ENCODE measurements at places on chromosomes 12 and 14.

DNA sequence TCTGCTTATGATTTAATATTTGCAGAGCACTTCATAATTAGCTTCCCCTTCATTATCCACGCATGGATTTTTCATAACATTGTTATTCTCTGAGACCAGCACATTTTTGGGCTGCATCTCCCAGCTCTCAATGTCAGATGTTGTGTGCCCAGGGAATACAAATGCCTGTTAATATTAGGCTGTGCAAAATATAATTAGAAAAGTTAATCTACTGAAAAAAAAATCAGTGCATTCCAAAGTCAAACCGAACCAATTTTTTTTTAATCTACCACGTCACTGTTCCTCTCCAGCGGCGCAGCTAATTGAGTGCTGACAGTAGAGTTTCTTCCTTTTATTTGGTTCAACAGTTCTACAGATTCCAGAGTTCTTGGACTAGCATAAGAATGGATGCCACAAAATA lies 191.0 kb upstream of the RGS6 start:
- no peak for DNase-seq

DNA sequence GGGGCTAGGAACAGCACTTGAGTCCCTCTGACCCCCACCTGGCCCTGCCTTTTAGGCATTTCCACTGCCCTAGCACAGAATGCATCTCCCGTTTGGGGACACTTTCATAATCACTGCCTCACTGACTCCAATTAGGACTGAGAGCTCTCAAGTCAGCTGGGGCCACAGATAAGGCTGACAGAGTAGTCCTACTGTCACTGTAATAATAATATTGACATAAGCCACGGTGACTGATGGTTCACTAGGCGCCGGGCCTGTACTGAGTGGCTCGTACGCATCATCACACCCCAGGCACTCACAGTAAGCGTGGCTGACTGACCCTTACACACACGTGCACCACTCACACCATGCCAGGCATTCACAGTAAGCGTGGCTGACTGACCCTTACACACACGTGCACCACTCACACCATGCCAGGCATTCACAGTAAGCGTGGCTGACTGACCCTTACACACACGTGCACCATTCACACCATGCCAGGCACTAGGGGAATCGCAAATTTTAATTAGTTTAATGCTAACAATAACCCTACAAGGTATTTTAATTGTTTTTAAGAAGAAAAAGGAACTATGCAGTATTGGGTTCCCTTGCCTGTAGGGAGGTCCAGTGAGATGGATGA lies 87.7 kb downstream of the CHGA start:
- no peak for DNase-seq

- DNase-seq: no peak
These were observed 6.8 kb downstream of the SIX1 start for GRCh38 chr14:60642270-60643140.

DNA sequence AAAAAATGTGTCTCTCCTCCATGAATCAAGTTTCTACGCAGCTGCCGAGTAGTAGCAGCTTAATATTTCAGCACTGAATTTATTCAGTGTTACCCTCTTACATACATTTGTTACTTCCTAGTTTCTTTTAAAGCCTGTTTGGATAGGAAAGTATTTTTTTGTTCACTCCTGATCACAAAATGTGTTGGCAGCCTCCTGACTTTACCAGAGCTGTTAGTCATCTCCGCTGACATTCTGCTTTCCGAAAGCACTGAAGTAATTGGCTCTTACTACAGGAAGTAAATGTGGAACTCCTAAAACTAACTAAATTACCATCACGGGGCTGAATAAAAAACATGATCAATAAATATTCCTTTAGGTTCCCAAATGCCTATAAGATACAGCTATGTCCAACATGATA lies 225.5 kb downstream of the EPS8 start:
- DNase-seq: peak; percentile 12

DNA sequence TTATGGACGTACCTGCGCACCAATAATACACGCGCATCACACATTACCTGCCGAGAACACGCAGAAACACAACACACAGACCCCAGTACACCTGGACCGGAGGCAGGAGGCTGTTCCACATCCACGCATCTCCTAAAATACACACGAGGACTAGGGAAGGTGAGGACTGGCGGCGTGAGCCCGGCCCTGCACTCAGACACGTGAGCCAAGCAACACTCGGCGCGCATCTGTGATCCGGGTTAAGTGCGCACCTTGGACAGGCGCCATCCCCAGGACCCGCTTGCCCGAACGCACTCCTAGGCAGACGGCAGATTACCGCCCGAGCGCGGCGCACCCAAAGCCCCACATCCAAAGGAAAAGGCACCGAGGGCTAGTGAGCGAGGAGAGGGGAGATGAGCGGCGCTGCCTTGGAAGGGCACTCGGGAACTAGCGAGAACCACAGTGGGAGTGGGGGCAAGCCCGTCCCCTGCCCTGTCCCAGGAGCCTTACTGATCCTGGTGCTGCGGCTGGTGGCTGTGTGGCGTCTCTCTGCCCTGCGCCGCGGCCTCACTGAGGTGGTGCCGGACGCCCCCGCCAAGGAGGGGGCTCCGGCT lies 417 bp downstream of the GLS2 start:
- DNase-seq: no peak

DNA sequence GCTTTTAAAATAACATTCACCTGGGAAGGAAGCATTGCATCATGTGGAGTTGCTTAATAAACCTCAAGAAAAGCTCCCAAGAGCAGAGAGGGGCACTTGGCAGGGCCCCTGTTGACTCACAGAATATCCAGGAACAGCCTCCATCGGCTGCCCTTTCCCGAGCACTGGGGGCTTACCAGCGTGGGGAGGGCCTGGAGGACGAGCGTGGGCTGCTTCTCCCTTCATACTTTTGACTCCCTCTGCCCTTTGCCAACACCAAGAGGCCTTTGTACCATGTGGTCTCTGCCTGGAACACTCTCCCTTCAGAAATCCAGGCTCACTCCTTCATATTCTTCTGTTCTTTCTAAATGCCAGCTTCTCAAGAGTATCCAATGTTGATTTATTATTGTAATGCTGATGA lies 492.1 kb upstream of the TMEM132C start:
- DNase-seq: no peak

DNA sequence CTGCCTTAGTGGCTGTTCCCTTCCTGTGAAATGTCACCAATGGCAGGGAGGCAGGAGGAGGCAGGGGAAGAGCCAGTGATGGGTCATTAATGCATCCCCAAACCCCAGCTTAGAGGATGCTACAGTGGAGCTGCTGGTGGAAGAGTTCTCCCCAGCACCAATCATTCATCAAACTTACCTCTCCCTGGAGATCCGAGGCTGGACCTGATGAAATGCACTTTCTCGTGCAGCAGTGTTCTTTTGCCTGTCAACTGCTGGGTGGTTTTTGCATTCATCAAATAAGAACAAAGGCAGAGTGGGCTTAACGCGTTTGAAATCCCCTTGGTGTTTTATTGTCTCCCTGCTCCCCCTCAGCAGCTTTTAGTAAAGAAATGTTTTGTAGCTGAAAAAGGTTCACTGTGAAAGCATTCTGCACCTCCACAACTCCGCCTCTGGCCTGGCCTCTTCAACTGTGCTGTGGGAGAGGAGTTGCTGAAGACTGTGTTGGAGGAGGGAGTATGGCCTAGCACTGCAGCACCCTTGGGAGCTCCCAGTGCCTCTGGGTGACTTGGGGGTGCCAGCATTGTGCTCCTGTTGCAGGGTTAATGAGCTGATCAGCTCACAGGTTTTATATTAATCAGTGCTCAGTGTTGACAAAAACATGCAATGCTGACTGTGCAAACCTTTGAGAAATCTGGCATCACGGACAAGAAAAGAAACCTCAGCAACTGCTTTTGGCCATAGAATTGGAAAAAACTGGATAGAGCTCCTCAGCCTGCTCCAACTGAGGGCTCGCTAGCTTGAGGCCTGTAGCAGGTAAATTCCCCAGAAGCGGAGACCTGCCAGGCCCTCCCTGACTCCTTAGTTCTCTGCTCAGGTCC lies 14.4 kb downstream of the TSPAN9 start:
- no peak for DNase-seq

- DNase-seq: no peak
These were observed 59.0 kb downstream of the FAR2 start for GRCh38 chr12:29208060-29208459.

- no peak for DNase-seq
These were observed 139.2 kb downstream of the RBM19 start for GRCh38 chr12:113826805-113827538.

- DNase-seq: no peak
These were observed 181.1 kb downstream of the ASCL1 start for GRCh38 chr12:103138538-103138937.

DNA sequence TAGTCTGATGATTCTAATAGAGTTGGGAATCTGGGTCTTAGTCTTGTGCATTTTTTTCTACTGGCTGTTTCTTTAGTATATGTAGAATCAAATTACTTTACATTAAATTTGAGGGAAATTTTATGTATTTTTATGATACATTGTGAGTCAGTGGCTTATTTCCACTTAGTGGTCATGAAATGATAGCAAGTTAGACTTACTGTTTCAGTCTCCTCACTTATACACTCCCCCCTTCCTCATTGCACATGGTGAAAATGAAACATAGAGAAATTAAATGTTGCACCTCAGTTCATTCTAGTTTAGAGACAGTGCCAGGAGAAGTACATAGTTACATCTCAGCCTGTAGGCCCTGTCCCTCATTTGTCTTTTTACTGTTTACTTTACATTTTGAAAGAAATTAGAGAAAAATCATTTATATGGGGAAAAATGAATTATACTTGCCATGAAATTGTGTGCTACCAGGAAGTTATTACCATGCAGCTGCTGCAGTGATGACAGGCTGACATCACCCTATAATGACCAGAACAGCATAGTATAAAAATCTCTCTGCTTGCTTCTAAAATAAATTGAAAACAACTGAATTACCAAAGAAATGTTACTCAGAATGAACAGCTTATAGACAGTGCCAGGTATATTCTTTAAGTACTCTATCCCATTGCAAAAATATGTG lies 113.2 kb downstream of the TRMT5 start:
- no peak for DNase-seq

DNA sequence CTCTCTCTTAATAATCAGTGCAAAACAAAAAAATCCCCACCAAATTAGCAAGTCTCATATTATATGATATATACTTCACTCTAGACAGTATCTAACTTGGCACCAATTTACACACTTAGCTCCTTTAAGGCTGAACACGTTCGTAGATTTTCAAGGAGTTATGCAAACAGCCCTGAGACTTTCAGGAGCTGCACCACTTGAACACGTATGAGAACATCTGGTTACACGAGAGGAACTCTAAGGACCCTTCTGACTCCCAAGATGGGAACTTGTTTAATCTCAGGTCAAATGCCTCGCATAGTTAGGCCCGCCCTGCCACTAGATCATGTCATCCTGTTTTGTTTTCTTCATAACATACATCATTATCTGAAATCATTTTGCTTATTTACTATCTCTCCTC lies 10.0 kb downstream of the SPRING1 start:
- DNase-seq: no peak

- no peak for DNase-seq
These were observed 93.2 kb upstream of the C14orf180 start for GRCh38 chr14:104486222-104486923.

- no peak for DNase-seq
These were observed 417.6 kb downstream of the NAV3 start for GRCh38 chr12:78248321-78248720.

DNA sequence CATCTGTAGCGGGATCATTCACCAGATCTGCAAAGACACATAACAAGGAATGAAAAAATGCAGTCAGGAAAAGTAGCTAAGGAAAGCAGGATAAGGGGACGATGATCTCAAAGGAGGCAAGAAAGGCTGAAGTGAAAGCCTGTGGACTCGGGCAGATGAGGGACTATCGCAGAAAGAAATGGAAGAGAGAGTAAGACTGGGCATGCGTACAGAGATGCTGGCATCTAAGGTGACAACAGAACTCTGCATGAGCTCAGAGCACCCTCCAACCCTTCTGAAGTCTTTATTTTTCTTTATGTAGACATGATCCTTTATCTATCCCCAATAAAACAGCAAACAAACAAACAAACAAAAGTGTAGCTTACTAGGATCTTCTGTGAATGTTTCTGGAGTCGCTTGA lies 7.2 kb downstream of the MFAP5 start:
- no peak for DNase-seq

- no peak for DNase-seq
These were observed 135.1 kb downstream of the MON2 start for GRCh38 chr12:62601765-62602164.

GRCh38 chr12:3158851-3159465 lies 81.8 kb downstream of the TSPAN9 start:
- no peak for DNase-seq

- no peak for DNase-seq
These were observed 313.3 kb downstream of the TMEM121 start for GRCh38 chr14:105839425-105840265.

GRCh38 chr12:78220811-78221210 lies 390.1 kb downstream of the NAV3 start:
- no peak for DNase-seq

GRCh38 chr12:120901818-120902217 lies 2.3 kb downstream of the SPPL3 start:
- no peak for DNase-seq

DNA sequence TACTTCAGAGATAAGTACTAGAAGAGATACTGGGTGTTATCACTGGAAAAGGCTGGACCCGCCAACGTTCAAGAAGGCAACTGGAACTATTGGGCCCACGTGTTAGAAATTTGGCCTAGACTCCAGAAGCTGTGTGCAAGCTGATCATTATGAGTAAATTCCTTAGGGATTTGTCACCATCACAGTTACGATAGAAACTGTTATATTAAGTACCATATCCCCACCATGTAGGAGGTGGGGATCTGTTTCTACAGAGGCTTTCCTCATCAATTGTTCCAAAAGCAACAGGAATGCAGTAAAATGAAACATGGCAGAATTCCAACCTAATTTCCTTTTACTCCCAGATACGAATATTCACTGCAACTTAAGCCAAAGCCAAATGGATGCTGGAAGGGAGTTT lies 170.7 kb downstream of the NOVA1 start:
- no peak for DNase-seq

GRCh38 chr12:132118876-132119275 lies 25.2 kb downstream of the DDX51 start:
- DNase-seq: no peak

DNA sequence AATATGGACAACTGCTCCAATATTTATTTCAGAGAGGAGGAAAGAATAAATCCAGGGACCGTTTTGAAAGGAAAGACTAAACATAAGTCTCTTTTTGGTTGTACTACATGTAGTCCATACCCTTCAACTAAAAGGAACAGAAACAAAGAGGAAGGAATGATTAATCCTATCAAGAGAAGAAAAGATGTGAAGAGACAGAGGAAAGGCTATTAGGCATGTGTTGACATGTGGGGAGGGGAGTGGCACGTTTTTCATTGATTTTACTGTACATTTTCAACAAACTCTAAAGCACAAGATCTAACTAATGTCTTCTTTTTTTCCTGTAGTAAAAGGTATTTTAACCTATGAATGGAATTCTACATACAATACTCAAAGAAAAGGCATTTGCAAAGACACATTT lies 85.6 kb downstream of the NAV3 start:
- no peak for DNase-seq

- no peak for DNase-seq
These were observed 104.6 kb upstream of the ATF1 start for GRCh38 chr12:50659260-50659659.

- DNase-seq: no peak
These were observed 79.9 kb downstream of the NEDD1 start for GRCh38 chr12:96986883-96987523.

GRCh38 chr14:52333823-52334657 lies 19.9 kb downstream of the PTGER2 start:
- DNase-seq: no peak

- DNase-seq: no peak
These were observed 9.5 kb downstream of the CNTN1 start for GRCh38 chr12:40701756-40702155.

GRCh38 chr14:77593501-77593961 lies 22.9 kb downstream of the SPTLC2 start:
- DNase-seq: no peak

GRCh38 chr12:59252731-59253130 lies 332.4 kb upstream of the LRIG3 start:
- no peak for DNase-seq
